ENCODE measurements at places on chromosomes 2 and 18. TPM values are rescaled to one million over a fixed set of nuclear protein-coding genes. Genes with fewer than 3 reads are reported as not detected.

GRCh38 chr2:231886071-231886681 is 40.0 kb downstream of the NPPC start:
- no peak for DNase-seq

DNA sequence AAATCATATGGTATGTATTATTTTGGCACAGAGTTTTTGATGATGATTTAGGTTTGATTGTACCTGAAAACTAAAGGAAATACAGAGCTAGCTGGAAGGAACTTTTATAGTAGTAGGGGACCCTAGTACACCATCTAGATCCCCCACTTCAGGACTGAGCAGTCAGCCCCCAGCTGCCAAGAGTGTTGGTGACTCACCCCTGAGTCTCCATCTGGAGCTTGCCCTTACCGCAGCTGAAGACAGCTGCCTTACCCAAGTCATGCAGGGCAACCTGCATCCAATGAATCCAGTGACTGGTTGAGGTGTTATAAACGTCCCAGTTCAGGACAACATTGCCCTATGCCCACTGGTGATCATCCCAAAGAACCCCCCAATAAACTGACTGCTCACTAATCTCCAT is 15.3 kb downstream of the PMS1 start:
- no peak for DNase-seq

- DNase-seq: no peak
These were observed 9.1 kb downstream of the SEPTIN2 start for GRCh38 chr2:241324775-241325174.

GRCh38 chr2:151977631-151978030 is 121.2 kb downstream of the CACNB4 start:
- DNase-seq: no peak

GRCh38 chr2:23009545-23010149 is 375.3 kb upstream of the KLHL29 start:
- peak; percentile 78 for DNase-seq

GRCh38 chr2:240918258-240919091 is 12.3 kb downstream of the CROCC2 start:
- no peak for DNase-seq

- no peak for DNase-seq
These were observed 25.3 kb downstream of the PREPL start for GRCh38 chr2:44335806-44336538.

DNA sequence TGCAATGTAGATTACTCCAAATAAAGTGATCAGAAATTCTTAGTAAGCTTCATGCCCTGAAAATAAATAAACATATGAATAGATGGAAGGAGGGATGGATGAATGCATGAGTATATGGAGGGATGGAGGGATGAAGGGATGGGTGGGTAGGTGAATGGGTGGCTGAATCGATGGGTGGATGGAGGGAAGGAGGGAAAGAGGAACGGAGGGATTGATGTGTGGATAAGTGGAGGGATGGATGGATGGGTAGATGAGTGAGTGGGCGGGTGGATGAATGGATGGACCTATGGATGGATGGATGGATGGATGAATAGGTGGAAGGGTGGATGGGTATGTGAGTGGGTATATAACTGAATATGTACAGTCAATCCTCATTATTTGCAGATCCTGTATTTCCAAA is 276.7 kb upstream of the ACVR2A start:
- no peak for DNase-seq

DNA sequence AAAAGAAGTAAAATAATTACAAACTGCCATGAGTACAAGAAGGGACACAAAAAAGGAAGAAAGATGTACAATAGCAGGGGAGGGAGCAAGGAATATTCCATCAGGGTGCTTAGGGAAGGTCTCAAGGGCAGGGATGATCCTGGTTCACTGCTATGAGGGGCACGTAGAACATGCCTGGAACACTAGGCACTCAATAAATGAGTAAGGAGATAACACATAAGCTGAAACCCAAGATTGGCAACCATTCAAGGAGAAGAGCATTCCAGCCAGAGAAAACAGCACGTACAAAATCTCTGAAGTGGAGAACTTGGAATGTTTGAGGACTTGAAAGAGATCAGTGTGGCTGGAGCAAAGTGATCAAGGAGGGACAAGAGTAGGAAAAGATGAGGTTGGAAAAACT is 103.2 kb downstream of the FAM161A start:
- DNase-seq: no peak

DNA sequence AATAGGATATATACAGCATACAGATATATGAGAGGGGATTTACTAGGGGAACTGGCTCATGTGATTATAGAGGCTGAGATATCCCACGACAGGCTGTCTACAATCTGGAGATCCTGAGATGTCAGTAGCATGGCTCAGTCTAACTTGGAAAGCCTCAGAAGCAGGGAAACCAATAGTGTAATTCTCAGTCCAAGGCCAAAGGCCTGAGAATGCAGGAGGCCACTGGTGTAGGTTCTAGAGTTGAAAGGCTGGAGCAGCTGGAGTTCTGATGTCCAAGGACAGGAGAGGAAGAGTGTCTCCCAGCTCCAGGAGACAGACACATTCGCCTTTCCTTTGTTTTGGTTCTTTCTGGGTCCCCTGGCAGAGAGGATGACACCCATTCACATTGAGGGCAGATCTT is 20.1 kb upstream of the CCBE1 start:
- no peak for DNase-seq

- DNase-seq: peak; percentile 54
These were observed at the start of gene CFAP65 for GRCh38 chr2:219041252-219041651. Gene CFAP65 (minus strand): TSS chr2:219041516. CDS start chr2:219039048, 2,468 bp downstream.

DNA sequence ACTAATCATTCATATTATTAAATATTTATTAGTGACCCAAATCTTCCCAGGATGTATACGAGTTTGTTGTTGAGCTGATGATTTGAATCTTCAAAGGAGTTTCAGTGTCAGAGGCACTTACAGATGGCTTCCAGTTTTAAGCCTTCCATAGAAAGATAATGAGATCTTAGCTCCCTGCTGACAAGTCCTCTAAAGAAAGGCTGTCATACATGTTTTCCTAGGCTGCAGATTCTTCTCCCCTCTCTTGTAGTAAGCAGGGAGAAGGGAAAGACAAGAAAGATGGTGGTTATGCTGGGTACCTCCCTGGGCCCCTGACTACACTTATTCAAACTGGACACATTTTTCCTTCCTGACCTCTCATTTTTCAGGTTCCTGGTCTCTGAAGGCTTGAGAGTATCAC is 8.1 kb upstream of the GAREM1 start:
- DNase-seq: no peak

- DNase-seq: no peak
These were observed 92.7 kb upstream of the PXDN start for GRCh38 chr2:1837022-1837421.

GRCh38 chr18:4125224-4125623 is 329.9 kb downstream of the DLGAP1 start:
- no peak for DNase-seq

Gene C1QL2
- not detected for total RNA-seq

Gene ECEL1
- 0.35 TPM for total RNA-seq

Gene HRH4
- total RNA-seq: not detected

Gene IL1RN
- 32.4 TPM for total RNA-seq

Gene CD8B
- total RNA-seq: 4.1 TPM

Gene TEX44
- not detected for total RNA-seq

All from mucosa of gallbladder (tissue), 1 donor.